ENCODE measurements at places on chromosomes 13 and 19. TPM values are rescaled to one million over a fixed set of nuclear protein-coding genes. Genes with fewer than 3 reads are reported as not detected.
A peak's percentile ranks its signal among the peaks of the same experiment; 100 is the strongest.

The NKPD1 gene
- not detected for total RNA-seq

The LILRB3 gene
- 0.22 TPM for total RNA-seq

The LGI4 gene
- 1.0 TPM for total RNA-seq

DNA sequence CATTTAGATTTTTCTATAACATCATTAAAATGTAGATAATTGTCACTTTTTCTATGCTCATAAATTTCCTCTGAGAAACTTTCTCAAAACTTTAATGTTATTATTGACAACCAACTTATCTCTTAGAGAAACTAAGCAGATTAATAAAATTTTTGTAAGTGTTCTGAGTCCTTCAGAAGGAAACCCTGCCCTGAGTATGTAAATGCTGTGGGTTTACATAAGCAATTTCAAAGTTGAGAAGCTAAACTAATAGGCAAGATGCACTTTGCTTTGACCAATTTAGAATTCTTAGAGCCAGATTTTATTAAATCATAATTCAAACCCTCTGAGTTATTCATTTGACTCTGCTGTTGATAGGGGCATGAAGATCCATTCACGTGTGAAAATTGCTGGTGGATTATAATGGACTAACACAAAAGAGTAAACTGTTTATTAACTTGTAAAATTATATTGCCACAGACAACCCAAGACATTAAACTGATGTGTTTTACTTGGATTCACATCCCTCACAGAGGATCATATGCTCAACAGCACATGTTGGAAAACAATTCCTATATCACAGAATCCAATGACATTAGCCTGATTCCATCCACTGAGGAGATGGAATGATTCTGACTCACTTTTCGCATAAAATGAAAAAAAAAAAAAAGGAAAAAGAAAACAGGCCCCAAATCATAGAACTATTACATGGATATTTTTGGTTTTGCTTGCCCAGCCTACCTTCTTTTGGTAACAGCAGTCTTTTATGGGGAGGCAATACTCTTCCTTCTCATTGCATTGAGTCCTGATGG, 453.7 kb upstream of the HTR2A start:
- DNase-seq, result no peak
- H3K36me3 ChIP-seq, result no peaks in the 10 kb centered on the region
- H3K27me3 ChIP-seq, result no peaks in the 10 kb centered on the region
- no peak overlapping the region for H3K4me3 ChIP-seq
- no peaks in the 10 kb centered on the region for H3K4me1 ChIP-seq
- H3K27ac ChIP-seq, result no peak overlapping the region

The SLC25A41 gene
- not detected for total RNA-seq

- peaks cover 4% of the 10 kb centered on the region for H3K4me1 ChIP-seq
- no peak overlapping the region for H3K27ac ChIP-seq
- no peak for DNase-seq
Observed at GRCh38 chr19:2500841-2501261, 24.9 kb downstream of the GADD45B start.

- H3K4me1 ChIP-seq, result no peaks in the 10 kb centered on the region
- H3K27ac ChIP-seq, result no peak overlapping the region
- DNase-seq, result no peak
- no peaks in the 10 kb centered on the region for H3K27me3 ChIP-seq
- H3K36me3 ChIP-seq, result no peaks in the 10 kb centered on the region
Observed at GRCh38 chr13:106210324-106210723, 325.1 kb downstream of the EFNB2 start.

GRCh38 chr13:66635526-66635925, 594.6 kb downstream of the PCDH9 start:
- no peak for DNase-seq
- H3K27me3 ChIP-seq, result no peaks in the 10 kb centered on the region
- no peak overlapping the region for H3K27ac ChIP-seq
- no peak overlapping the region for H3K4me3 ChIP-seq
- no peaks in the 10 kb centered on the region for H3K4me1 ChIP-seq
- no peaks in the 10 kb centered on the region for H3K36me3 ChIP-seq

The IZUMO2 gene
- total RNA-seq, result not detected

DNA sequence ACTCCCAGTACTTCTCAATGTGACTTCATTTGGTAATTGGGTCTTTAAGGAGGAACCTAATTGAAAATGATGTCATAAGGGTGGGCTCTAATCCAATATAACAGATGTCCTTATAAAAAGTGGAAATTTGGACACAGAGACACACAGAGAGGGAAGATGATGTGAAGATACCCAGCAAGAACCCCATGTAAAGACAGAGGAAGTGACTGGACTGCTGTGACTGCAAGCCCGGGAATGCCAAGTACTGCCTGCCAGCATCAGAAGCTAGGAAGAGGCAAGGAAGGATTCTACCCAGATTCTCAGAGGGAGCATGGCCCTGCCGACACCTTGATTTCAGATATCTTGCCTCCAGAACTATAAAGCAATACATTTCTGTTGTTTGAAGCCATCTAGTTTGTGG, 239.3 kb downstream of the KCTD12 start:
- no peak overlapping the region for H3K27ac ChIP-seq
- DNase-seq, result no peak
- no peaks in the 10 kb centered on the region for H3K27me3 ChIP-seq

DNA sequence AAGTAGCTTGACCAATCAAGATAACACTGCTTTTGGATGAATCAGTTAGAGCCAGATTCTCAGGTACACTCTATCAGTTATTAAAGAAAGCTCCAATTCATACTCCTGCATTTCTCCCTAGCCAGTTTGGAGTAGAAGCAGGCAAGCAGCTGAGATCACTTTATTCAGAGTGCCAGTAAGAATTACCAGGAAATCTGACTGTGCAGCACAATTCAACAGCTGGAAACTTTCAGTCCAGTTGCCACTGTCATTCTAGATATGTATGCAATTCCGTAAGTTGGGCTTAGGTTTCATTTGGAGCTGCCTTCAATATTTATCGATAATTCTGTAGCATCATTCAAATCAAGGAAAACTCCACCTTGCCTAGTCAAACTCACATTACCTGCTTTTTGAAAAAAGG, 2625.6 kb upstream of the PCDH20 start:
- no peaks in the 10 kb centered on the region for H3K27me3 ChIP-seq
- H3K4me1 ChIP-seq, result no peaks in the 10 kb centered on the region

DNA sequence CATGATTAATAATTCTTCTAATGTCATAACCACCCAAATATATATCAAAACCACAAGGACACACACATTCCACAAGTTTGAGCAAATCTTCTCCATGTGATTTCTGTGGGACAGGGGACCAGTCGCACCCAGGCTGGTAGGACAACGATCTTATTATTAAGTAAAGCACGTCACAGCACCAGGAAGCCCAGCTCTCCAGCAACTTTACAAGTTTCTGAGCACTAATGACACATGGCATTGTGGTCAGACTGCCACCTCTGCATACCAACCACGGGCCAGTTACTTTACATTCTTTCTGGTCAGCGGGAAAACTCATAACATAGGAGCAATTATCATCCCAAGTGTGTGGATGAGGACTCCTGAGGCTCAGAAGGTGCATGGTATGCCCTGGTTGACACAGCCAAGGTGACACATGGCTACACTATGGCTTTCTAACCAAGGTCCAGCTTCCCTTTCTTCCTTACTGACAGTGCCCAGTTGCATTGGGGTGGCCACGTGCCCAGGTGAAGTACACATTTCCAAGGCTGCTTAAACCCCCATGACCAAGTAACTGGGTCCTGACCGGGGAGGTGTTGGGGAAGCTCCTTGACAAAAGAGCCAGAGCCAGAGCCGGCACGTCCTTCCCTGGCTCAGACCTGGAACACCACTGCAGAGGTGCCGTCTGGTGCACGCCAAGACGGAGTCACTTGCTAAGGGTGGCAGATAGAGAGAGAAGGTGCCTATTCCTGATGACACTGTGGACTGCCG, 27.4 kb downstream of the LATS2 start:
- DNase-seq, result peak; percentile 67
- no peaks in the 10 kb centered on the region for H3K36me3 ChIP-seq
- H3K4me3 ChIP-seq, result no peak overlapping the region
- H3K27ac ChIP-seq, result peak overlapping the region; percentile 83
- no peaks in the 10 kb centered on the region for H3K27me3 ChIP-seq
- H3K4me1 ChIP-seq, result peaks cover 50% of the 10 kb centered on the region

DNA sequence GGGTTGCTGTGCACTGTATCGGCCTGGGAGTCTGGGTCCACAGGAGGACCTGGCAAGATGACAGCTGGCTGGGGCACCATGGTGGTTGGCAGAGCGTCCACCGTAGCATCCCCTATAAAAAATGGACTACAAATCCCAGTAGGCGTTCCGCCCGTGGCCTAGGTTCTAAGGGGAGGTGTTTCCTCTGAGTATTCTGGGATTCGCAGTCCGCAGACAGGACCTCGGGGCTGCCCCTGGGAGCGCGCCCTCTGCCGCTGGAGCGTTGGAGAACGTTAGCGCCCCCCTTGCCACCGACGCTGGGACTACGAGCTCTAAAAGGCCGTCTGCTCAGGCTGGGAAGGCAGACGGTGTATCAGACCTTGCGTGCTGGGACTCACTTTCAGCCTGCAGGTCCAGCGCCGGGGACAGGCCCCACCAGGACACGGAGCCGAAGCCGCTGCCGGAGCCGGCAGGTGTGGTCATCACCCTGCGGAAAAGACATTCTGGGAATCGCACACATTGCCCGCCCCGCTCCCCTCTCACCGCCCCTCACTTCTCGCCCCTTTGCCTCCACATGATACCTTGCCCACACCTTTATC, 372 bp downstream of the DNAAF3 start:
- no peak overlapping the region for H3K27ac ChIP-seq
- no peaks in the 10 kb centered on the region for H3K36me3 ChIP-seq
- DNase-seq, result peak; percentile 83
- peaks cover 30% of the 10 kb centered on the region for H3K27me3 ChIP-seq

The ADM5 gene
- total RNA-seq, result 0.84 TPM

Data from adrenal gland (tissue), 19 donors.